NCI-H1105 treated with DMSO at 0.1 percent for 48 hours (cell line): ENCODE measurements at places on chromosomes 1 and 21.

GRCh38 chr1:116874733-116875249, 34.9 kb upstream of the PTGFRN start:
- no peak for DNase-seq

DNA sequence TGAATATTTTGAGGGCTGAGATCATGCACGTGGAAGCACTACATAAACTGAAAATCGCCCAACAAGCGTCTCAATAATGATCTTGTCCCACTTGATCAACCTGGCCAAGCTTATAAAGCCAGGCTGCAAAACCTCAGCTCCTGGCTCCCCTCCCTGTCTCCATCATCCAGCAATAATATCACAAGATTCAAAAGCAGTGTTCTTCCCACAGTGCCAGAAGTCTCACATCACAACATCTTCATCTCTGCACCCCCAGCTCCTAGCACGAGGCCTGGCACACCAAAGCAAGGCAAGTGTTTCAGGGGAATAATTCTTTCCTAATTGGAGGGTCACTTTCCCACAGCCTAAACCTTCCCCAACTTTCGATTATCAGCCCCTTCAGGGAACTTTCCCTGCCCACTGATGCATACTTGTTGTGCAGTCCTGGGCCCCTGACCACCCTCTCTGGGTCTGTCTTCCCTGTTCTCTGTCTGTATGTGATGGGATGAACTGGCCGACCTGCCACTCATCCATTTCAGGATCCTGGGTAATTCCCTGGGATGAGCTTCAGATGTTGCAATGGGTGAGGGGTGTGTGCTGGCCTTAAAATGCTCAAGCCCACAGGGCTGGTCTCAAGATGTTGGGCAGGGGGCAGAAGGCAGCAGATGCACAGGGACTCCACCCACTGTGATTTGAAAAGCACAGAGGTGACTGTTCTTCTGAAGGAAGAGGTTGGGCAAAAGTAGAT, 129.0 kb downstream of the DMRTB1 start:
- no peak for DNase-seq

- peak; percentile 24 for DNase-seq
These were observed 6.3 kb downstream of the CELF3 start for GRCh38 chr1:151710187-151710840.

- DNase-seq, result peak; percentile 77
These were observed 223.0 kb downstream of the PLA2G4A start for GRCh38 chr1:187051618-187052232.

- DNase-seq, result no peak
These were observed 361.3 kb upstream of the C1orf174 start for GRCh38 chr1:4261327-4261726.
